Purkinje cell (primary cell): ENCODE measurements at places on chromosomes 11 and 22. TPM values are rescaled to one million over a fixed set of nuclear protein-coding genes. Genes with fewer than 3 reads are reported as not detected.

The SIDT2 gene
- polyA plus RNA-seq = 13.4 and 13.7 TPM in 2 replicates

The SBF2 gene
- 7.3 and 7.9 TPM in 2 replicates for polyA plus RNA-seq

The CREB3L1 gene
- 3.0 TPM in 1 of 2 replicates, not detected in the other for polyA plus RNA-seq

The MMP1 gene
- 0.69 TPM in 1 of 2 replicates, not detected in the other for polyA plus RNA-seq

The FOLR1 gene
- not detected in 2 replicates for polyA plus RNA-seq

The RFPL3 gene
- not detected in 2 replicates for polyA plus RNA-seq

The DRD2 gene
- polyA plus RNA-seq = not detected in 2 replicates

The UBQLN3 gene
- not detected in 2 replicates for polyA plus RNA-seq

The CCDC81 gene
- polyA plus RNA-seq = 3.4 TPM in 1 of 2 replicates, not detected in the other

The OR51B2 gene
- not detected in 2 replicates for polyA plus RNA-seq

The MIAT gene
- 20.1 and 21.0 TPM in 2 replicates for polyA plus RNA-seq

The ELFN2 gene
- polyA plus RNA-seq = 0.14 and 0.19 TPM in 2 replicates

The RAG1 gene
- polyA plus RNA-seq = not detected in 2 replicates

The UCP3 gene
- 0.58 TPM in 1 of 2 replicates, not detected in the other for polyA plus RNA-seq

The SYCE3 gene
- polyA plus RNA-seq = 30.9 and 43.1 TPM in 2 replicates

The H19 gene
- polyA plus RNA-seq = not detected in 2 replicates

The UPK3A gene
- polyA plus RNA-seq = not detected in 2 replicates

The PITPNM1 gene
- polyA plus RNA-seq = 0.10 and 0.95 TPM in 2 replicates

The ASCL2 gene
- polyA plus RNA-seq = not detected in 2 replicates

The LYVE1 gene
- not detected in 2 replicates for polyA plus RNA-seq

The CD6 gene
- polyA plus RNA-seq = not detected in 2 replicates

The OR52A1 gene
- not detected in 2 replicates for polyA plus RNA-seq

The AIFM3 gene
- polyA plus RNA-seq = 3.9 and 6.6 TPM in 2 replicates

The LINC01488 gene
- polyA plus RNA-seq = not detected in 2 replicates

The ACTN3 gene
- not detected in 2 replicates for polyA plus RNA-seq

The SSH3 gene
- polyA plus RNA-seq = 3.2 TPM in 1 of 2 replicates, not detected in the other

The IRAG1 gene
- polyA plus RNA-seq = 1.3 and 2.3 TPM in 2 replicates

The TMPRSS6 gene
- not detected in 2 replicates for polyA plus RNA-seq

The RPS6KA4 gene
- polyA plus RNA-seq = 0.46 and 0.67 TPM in 2 replicates

The MYBPC3 gene
- 0.08 TPM in 1 of 2 replicates, not detected in the other for polyA plus RNA-seq

The HBB gene
- polyA plus RNA-seq = 105 and 131 TPM in 2 replicates

The MPZL2 gene
- not detected in 2 replicates for polyA plus RNA-seq

The PTPMT1 gene
- 30.4 and 60.4 TPM in 2 replicates for polyA plus RNA-seq

The P2RX3 gene
- not detected in 2 replicates for polyA plus RNA-seq

The FZD4 gene
- 0.13 and 0.74 TPM in 2 replicates for polyA plus RNA-seq
